ENCODE measurements at places on chromosomes 1 and 21. TPM values are rescaled to one million over a fixed set of nuclear protein-coding genes. Genes with fewer than 3 reads are reported as not detected.

Gene HHIPL2
- polyA plus RNA-seq = 0.71 TPM

Gene ARMH1
- polyA plus RNA-seq = 5.6 TPM

Gene POTED
- not detected for polyA plus RNA-seq

Gene PLA2G2A
- polyA plus RNA-seq = not detected

Gene SHISAL2A
- polyA plus RNA-seq = 1.1 TPM

Gene LIN28A
- 0.06 TPM for polyA plus RNA-seq

Gene EDARADD
- 7.8 TPM for polyA plus RNA-seq

Gene NBPF6
- polyA plus RNA-seq = not detected

Gene IQGAP3
- 11.7 TPM for polyA plus RNA-seq

Gene YBX1
- polyA plus RNA-seq = 661 TPM

Gene ST6GALNAC5
- polyA plus RNA-seq = 3.9 TPM

Gene TFF2
- not detected for polyA plus RNA-seq

Gene KCNJ15
- 261 TPM for polyA plus RNA-seq

Gene S100A8
- 4.1 TPM for polyA plus RNA-seq

Gene LEFTY2
- polyA plus RNA-seq = 1.3 TPM

Gene MAP1LC3C
- 1.3 TPM for polyA plus RNA-seq

Gene SLFNL1
- polyA plus RNA-seq = 0.22 TPM

Gene MAEL
- 2.2 TPM for polyA plus RNA-seq

Gene LCE1B
- not detected for polyA plus RNA-seq

Gene FAM43B
- 0.67 TPM for polyA plus RNA-seq

Gene CELA2B
- 0.42 TPM for polyA plus RNA-seq

Gene SPATA21
- polyA plus RNA-seq = 0.08 TPM

Gene GBP7
- not detected for polyA plus RNA-seq

Gene HJV
- 0.07 TPM for polyA plus RNA-seq

Gene SPRR2B
- polyA plus RNA-seq = not detected

Gene SDE2
- 23.1 TPM for polyA plus RNA-seq

Gene CENPF
- polyA plus RNA-seq = 98.8 TPM

Gene PRAMEF13
- not detected for polyA plus RNA-seq

Data from right renal cortex interstitium (tissue), 3 donors.